ENCODE measurements at places on chromosomes 16 and 17.
A peak's percentile ranks its signal among the peaks of the same experiment; 100 is the strongest.

DNA sequence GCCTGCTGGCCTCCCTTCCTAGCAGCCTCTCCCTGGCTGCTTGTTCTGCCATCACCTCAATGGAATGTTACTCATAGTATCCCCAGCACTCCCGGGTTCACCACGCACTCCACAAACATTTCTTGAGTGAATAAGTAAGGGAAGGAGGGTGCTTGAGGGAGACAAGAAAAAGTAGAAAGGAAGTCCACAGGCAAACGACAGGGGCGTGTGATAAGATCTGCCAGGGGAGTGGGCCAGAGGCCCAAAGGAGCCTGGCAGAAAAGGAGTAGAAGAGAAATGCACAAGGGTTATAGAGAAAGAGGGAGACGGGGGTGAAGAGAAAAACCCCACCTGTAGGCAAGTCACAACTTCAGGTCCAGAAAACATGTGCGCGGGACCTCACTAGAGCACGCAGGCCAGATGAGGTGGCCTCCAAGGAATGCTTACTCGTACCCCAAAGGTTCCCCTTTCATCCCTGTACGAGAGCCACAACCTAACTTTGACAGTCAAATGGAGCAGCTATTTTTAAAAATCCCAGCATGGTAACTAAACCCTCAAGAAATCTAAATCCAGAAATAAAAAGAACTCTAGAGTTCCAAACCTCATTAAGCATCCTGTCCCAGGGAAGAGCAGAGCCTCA lies 6.6 kb downstream of the ZDHHC7 start:
- DNase-seq: no peak

DNA sequence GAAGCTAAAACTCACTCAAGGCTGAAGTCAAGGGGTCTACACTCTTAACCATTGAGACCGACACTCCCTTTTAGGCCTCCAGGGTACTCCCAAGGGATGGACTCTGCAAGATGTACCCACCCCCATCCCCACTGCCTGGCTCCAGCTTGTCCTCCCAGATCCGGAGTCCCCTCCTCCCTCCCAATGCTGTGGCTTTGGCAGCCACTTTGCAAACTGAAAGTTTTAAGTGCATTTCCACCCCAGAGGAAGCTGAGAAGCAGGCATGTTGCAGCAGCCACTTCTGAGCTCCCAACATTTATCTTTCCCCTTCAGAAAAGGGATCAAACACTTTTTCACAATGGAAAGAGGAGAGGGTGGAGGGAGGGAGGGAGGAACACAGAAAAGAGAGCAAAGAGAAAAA lies 115.2 kb downstream of the COPRS start:
- no peak for DNase-seq

GRCh38 chr17:37107406-37108083 lies 158.8 kb downstream of the AATF start:
- DNase-seq: no peak

DNA sequence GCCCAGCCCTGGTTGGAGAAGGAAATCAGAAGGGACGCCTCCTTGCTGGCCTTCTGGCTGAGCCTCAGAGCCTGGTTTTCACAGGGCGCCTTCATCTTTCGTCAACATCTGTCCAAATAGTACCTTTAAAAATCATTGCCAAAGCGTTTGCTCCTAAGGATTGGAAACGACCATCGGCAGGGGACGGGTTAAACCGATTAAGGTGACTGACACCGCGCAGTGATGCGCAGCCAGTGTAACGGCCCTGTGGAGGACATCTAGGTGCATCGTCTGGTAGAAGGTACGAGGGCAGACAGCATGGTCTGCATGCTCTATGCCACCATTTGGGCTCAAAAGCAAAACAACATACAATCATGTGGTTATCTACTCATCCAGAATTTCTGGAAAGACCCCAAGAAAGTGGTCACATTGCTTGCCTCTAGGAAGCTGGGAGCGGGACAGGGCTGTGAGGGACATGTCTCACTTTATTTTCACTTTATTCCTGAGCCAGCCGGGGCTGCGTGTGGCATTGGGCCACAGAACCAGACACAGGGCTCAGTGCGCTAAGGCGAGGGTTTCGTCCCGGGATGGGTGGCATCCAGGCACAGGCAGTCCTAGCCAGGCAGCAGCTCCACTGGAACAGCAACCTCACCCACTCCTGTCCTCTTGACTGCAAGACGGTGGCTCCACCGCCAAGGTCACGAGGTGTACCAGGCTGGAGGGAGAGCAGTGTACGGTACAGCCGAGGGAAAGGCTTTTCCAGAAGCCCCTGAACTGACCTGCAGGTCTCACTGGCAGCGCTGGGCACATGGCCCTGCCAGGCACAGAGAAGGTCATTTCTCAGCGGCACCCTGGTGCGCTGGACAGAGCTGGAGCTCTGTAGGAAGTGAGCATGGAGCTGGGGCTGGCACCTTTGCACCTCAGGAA lies 40.9 kb upstream of the JPH3 start:
- DNase-seq: no peak

- no peak for DNase-seq
Observed at GRCh38 chr17:50058296-50058953, 2.5 kb downstream of the ITGA3 start.

GRCh38 chr17:60416368-60416925 lies 5.8 kb upstream of the CHCT1 start:
- DNase-seq: no peak

DNA sequence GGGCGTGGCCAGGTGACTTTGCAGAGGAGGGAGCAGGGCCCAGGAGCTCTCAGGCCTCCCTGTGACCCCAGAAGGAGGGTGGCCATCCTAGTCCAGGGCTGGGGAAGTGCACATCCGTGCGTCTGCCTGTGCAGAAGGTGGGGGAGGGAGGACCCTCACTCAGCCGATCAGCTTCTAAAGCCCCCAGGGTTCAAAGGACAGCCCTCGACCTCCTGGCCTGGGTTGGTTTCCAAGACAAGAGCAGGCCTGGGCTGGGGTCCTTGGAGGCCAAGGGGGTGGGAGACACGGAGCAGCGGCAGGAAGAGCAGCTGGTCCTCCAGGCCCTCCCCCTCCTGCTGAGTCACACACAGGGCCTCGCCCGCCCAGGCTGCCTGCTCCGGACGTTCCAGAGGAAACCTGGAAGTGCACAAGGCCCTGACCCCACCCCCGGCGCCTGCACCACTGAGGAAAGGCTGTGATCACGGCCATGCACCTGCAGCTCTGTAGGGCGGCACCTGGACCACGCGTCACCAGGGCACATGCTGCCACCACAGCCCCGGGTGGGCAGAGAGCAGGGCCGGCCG lies 67.1 kb upstream of the ZNF469 start:
- DNase-seq: no peak

- peak; percentile 75 for DNase-seq
Observed at GRCh38 chr17:60792250-60792898, 114.7 kb downstream of the BCAS3 start.

DNA sequence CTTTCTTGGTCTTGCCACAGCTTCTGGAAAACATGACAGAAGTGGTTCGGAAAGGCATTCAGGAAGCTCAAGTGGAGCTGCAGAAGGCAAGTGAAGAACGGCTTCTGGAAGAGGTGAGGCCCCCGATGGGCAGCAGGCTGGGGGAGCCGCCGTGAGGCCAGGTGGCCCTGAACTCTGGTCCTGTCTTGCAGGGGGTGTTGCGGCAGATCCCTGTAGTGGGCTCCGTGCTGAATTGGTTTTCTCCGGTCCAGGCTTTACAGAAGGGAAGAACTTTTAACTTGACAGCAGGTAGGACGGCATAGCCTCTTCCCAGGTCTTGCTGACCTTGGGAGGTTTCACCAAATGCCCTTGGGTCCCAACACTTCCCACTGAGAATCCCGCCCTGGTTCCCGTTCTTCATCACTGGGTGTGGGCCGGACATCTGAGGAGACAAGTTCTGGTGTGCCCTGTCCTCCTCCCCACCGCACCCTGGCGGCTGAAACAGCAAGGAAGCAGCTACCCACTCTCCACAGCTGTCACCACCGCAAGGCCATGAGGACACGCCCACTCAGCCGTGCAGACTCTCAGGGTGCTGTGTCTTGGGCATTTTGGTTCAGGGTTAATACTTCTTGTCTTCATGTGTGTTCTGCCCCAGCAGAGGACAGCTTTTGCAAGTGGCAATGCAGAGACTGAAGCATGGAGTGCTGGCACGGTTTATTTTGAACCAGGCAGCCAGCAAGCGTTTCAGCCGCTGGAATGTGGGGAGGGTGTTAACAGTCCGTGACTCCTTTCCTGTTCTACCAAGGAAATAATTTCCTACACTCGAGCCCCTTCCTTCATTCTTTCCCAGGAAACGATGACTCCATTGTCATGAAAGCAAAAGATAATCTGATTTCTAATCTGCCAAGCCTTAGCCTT lies 21.4 kb downstream of the NTAN1 start:
- no peak for DNase-seq

DNA sequence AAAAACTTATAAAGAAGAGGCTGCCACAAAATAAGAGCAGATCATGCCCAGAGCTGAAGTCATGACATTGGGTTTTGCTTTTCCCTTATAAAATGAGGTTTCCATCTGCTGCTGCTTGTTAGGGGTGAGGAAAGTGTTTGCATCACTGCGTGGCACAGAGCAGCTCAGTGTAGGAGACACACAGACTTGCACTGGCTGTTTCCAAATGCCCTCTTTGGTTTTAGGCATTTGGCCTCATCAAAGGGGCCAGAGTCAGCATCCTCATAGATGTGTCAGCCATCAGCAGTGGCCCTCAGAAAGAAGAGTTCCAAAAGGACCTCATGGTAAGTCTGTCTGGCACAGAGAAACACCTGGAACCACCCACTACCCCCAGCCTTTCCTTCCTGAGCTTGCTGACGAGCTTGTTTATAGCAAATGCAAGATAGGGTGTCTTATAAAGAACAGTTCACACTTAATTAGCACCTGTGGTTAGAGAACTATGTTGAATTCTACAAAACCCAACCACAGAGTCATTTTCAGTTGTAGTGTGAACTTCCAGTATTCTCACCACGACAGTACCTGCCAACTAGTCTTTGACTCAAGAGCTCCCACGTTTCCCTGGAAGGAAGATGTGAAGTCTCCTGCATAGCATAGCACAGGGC lies 17.0 kb downstream of the VWA3A start:
- no peak for DNase-seq

DNA sequence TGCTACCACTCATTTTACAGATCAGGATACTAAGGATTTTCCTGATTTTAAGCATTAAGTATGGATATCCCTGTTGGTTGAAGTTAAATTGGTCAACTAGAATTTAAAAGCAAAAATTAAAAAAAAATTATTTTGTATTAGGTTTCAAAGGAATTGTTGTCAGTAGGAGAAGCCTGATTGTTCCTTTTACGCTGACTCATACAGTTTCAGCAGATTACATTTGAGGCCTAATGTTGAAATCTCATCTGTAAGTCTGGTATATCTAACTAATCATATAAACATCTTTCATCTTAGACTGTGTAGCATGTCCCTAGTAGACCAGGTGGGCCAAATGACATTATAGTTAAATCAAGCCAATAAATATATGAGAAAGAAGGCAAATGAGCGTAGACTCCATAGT lies 83.5 kb downstream of the FTO start:
- no peak for DNase-seq

GRCh38 chr17:26773189-26774188 lies 520.4 kb upstream of the WSB1 start:
- DNase-seq: peak; percentile 53

DNA sequence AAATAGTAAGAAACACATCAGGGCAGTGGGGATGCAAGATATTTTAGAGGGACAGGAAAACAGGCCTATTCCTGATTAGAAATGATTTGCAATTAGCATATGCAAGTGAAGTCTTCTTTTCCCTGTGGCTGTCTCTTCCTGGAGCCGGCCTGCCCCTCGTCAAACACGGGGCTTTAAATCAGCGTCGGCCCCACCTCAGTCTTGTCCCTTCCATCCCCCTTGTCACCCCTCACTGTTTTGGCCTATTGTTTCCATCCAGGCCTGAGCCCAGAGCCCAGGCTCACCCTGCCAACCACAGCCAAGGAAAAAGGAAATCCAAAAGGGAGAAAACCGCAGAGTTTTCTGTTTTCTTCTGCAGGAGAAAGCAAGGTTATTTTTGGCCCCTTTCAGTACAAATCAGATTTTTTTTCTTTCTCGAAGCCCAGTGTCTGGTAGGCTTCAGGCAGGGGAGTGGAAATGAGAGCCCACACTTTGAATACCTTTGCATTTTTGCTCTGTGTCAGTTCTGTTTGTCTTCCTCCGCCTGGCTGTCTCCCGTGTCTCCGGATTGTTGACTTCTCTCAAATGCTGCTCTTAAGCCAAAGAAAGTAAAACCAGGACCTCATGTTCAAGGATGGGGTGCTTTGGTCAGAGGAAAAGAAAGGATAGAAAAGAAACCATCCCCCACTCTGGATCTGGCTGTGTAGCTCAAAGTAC lies 399.9 kb upstream of the CDH11 start:
- DNase-seq: no peak

DNA sequence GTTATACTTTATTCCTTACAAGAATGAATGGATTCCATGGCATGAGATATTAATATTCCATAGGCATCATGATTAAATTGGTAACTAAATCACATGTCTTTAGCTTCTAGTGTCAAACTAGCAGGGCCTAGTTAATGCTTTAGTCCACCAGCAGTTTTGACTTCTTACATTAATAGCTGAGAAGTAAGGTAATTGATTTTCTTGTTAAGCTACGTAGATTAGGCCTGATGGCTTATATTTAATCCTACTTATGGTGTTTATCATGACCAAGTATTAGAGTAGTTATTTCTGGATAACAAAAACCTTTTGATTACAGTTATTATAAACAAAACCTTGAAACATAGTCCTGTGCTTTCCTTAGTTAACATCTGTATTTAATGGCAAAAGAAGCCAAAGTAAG lies 184.5 kb downstream of the TANC2 start:
- DNase-seq: no peak

DNA sequence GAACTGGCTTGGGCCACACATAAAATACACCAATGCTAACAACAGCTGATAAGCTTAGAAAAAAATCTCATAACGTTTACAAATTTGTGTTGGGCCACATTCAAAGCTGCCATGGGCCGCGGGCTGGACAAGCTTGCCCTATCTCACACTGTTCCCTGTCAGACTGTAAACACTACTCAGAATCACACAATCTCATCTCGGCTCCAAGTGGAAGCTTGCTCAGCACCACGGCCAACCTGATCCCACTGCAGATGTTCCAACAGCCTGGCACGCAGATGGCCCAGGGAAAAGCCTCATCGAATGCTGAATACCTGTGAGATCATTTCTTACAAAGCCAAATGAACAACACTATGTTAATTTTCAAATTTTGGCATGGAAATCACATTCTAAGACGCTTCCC lies 125.8 kb downstream of the ANKRD11 start:
- no peak for DNase-seq

- DNase-seq: no peak
Observed at GRCh38 chr16:50275428-50276325, 9.3 kb downstream of the ADCY7 start.

GRCh38 chr16:87955302-87956097 lies 4.3 kb downstream of the BANP start:
- no peak for DNase-seq

- DNase-seq: no peak
Observed at GRCh38 chr16:72442385-72443158, 270.6 kb upstream of the PMFBP1 start.
